Transverse colon (tissue), 4 donors: ENCODE measurements at places on chromosomes 3 and 15. TPM values are rescaled to one million over a fixed set of nuclear protein-coding genes. Genes with fewer than 3 reads are reported as not detected.

TNIK gene
- total RNA-seq: 45.4 TPM

DNAJA4 gene
- 40.4 TPM for total RNA-seq

SEC62 gene
- total RNA-seq: 48.7 TPM

PRSS50 gene
- not detected for total RNA-seq

ACTRT3 gene
- total RNA-seq: not detected

KBTBD12 gene
- total RNA-seq: 5.3 TPM

ASB14 gene
- total RNA-seq: not detected

C2CD4A gene
- 0.75 TPM for total RNA-seq

CYP8B1 gene
- total RNA-seq: not detected

SPESP1 gene
- total RNA-seq: 2.5 TPM
